CD4-positive, alpha-beta T cell treated with Interleukin-6 at 100 ng/mL for 8 hours (primary cell): ENCODE measurements at places on chromosomes 1 and 21.

DNA sequence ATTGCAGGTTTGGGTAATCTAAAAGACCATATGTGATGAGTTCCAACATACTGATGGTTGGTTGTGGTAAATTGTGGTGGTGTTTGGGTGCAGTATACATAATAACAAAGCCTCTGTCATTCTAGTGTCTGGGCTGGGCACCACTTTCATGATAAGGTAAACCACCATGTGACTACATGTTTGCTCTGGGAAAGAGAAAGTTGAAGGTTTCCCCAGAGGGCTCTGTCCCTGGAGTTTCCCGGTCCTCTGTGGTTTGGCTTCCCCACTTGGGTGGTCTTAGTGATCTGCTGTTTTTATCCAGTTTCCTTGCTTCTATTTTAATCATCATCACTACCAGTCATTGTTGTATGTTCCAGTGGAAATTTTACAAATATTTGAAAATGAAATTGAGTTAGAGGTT, 55.9 kb upstream of the TSPAN2 start:
- no peak for DNase-seq

GRCh38 chr21:34039678-34040382, 33.5 kb upstream of the MRPS6 start:
- DNase-seq: no peak

- DNase-seq: no peak
Measured at GRCh38 chr1:212959266-212960220, 9.2 kb downstream of the VASH2 start.

GRCh38 chr1:208219659-208220282, 24.4 kb downstream of the PLXNA2 start:
- DNase-seq: no peak

DNA sequence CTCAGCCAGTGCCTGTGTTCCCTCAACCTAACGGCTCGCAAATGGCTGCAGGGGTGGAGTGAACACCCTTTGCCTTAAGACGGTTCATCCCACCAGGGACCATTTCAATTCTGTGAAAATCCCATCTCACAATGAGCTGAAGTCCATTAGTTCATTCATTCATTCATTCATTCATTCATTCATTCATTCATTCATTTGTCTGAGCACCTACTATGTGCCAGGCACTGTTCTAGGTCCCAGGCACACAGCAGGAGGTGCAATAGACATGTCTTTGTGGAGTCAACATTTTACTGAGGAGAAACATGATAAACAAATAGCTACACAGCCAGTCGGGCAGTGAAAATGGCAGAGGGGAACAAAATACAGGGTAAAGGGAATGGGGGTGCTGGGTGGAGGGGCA, 618.8 kb downstream of the MATN1 start:
- no peak for DNase-seq

DNA sequence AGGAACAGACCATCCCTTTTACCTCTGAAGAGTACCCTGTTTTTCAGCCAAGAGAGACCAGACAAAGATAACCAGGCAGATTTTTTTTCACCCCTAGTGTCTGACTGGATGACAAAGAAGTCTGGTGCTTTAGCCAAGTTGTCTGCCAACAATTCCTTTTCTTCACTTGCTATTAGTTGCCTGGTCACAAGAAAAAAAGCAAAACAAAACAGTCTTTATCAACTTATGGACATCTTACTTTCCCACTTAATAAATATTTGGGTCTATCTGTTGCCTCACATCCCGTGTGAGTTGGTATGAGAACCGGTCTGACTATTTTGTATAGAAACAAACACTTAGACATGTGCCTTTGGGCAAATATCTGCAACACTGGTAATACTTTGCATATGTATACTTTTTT, 662.9 kb downstream of the PLPP3 start:
- no peak for DNase-seq

GRCh38 chr1:55990007-55990406, 589.4 kb downstream of the PLPP3 start:
- DNase-seq: no peak

DNA sequence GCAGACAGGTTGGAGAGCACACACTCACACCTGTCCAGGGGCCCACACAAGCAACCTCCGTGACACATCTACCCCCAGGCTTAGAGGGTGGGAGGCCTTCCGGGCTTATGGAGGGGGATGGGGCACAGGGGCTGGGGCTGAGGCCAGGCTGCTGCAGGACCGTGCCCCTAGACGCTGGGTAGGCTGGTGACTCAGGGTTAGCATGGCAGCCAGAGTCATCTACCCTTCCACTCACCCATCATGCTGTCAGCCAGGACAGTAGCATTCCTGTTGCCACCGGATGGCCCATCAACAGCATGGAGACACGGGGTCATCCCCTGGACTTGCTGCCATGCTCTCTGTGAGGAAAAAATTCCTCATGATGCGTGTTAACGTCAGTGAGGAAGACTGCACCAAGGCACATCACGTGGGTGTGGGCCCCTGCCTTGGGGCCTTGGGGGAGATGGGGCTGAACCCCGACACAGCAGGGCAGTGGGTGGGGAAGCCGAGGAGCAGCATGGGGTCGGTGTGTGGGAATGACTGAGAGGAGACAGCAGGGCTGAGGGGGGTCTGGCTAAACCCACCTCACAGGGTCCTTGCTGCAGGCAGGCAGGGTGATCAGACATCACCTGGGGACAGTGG, 52.8 kb downstream of the WNT9A start:
- no peak for DNase-seq

DNA sequence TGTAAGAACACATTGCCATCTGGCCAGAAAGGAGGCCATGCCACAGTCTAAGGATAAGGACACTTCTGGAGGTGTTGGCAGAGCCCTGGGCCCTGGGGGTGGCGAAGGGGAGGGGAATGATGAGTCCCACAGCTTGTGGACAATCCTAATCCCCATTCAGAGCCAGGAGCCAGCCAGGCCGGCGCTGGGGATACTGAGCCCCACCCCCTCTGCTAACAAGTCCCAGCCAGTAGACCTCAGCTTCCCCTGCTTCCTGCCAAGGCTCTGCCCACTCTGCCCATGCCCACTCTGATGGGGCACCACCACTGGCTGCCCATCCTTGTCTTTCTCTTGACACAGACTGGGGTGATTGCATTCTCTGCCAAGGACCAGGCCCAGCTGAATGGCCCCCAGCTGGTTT, 71.9 kb downstream of the NAV1 start:
- DNase-seq: no peak

GRCh38 chr1:17765444-17766411, 10.6 kb downstream of the ACTL8 start:
- DNase-seq: no peak

GRCh38 chr21:35478161-35479064, 429.3 kb upstream of the RUNX1 start:
- no peak for DNase-seq

DNA sequence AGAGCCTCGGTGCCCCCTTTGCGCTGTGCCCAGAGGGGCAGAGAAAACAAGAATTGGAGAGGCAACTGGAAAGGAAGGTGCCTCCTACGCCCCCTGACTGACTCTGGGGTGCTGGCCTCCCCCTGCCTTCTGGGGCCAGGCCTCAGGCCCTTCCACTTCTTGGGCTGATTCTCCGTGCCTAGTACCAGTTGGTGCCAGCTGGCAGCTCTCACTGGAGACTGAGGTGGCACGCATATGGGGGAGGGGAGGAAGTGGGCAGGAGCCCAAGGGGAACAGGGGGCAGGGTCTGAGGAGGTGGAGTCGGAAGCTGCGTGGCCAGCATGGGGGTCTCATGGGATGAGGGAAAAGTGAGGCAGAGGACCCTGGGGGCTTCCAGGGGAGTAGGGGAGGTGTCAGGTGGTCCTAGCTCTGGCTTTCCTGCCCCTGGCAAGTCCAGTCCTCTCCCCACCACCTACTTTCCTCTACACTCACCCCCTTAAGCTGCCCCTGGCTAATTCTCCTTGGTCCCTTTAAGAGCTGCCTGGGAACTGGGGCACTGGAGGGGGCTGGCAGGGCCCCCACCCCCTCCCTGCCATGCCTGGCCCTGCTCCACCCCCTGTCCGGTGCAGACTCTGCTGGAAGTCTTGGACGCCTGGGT, 6.5 kb upstream of the SEMA4A start:
- DNase-seq: no peak

- DNase-seq: no peak
Measured at GRCh38 chr1:171107262-171107940, 16.7 kb downstream of the FMO3 start.

DNA sequence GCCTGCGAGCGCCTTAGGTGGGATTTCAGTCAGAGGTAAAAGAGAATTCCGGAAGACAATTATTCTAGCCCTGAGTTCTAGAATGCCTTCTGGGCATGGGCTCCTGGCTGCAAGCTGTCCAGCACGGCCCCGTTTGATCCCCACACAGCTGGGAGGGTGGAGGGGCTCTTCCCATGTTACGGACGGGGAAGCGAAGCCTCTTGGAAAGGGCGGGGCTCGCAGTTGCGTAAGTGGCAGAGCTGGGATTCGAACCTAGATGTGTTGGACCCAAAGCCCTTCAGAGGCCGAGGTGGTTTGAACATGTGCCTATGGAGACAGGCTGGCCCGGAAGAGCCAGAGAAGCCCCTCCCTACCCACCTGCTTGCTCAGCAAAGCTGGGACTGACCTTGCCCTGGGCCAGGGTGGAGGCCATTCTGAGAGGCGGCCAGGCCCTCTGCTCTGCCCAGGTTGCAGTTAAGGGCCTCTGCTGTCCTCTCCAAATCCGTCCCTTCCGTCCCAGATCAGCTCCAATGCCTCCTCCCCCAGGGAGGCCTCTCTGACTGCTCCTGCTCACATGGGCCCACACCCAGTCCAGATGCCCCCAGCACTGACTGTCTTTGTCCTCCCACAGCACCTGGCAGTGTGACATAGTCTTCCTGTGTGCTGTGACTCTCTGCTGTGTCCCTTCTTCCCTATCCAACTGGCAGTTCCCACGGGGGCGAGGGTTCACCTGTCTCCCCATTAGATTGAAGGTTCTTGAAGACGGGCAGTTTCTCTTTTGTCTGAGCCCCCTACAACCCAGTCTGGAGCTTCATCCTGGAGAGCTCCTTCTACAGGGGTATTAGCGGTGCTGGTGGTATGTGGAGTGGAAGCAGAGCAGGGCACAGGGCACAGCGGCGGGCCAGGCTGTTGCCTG, 1.2 kb upstream of the HSPB7 start:
- DNase-seq: no peak

DNA sequence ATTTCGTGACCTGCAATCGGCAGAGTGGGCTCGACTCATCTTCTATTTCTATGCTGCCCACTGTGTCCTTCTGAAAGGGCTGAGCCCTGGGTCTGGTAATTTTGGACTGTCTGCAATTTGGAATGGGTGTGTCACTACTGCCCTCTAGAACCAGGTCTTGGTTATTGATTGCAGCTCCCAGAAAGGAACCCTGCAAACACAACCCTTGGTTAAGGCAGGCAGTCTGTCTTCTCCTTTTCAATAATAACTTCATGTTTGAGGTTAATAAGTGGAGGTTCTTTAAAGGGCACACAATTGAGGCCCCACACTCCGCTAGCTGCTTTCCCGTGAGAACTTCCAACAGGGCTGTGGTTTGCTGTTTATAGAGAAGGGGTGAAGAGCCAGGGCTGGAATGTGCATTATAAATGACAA, 79.9 kb upstream of the LYST start:
- no peak for DNase-seq

DNA sequence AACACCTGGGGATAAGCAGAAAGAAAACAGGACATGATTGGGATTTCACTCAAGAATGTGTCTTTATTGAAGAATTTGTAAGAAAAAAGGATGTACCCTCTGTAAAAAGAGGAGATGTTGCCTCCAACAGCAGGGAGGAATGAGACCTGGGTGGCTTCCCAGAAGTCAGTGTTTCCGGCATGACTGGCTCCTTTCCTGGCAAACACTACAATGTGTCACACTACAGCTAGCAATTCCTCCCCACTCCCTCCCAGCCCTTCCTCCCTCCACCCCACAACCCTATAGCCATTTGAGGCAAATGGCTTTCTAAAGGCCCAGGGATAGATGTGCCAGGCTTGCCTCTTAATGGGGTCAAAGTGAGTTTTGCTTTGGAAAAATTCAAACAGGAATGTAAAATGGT, 11.5 kb upstream of the COL8A2 start:
- DNase-seq: no peak

GRCh38 chr1:228862542-228863505, 127.5 kb downstream of the RHOU start:
- no peak for DNase-seq

GRCh38 chr1:119387858-119388257, 19.3 kb downstream of the HAO2 start:
- DNase-seq: no peak

DNA sequence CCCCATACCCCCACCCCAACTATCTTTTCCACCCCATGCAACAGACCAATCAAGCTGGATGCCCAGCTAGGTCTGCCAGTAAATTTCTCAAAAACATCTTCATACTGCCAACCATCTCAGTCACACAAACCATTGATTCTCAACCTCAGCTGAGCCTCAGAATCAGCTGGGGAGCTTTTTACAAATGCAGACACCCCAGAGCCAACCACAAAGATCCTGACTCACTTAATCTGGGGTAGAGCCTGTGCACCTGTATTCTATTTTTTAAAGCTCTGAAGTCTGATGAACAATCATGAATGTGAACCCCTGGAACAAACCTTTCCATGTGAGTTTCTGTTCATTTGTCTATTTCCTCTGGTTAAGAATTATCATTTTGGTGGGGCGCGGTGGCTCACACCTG, 66.0 kb downstream of the ZNF281 start:
- DNase-seq: no peak

GRCh38 chr1:20730690-20731056, 1.8 kb downstream of the SH2D5 start:
- DNase-seq: no peak

- DNase-seq: no peak
Measured at GRCh38 chr1:27127419-27127818, 27.5 kb downstream of the SLC9A1 start.
